ENCODE measurements at places on chromosomes 1 and 21.

DNA sequence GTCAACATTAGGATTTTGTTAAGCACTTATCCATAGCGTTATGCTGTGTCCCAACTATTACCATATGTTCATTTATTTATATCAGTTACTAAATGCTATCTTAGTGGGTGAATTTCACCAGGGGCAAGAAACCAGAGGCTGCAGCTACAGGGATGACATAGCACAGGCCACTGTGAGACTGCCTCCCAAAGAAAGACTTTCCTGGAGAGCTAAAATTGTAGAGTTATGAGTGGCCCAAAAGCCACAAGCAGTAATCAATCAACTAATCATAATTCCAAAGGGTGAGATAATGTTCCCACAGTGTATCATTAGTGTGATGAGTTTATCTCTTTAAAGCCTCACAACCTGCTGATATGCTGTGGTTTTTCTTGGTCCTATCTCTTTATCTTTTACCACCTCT, 3.8 kb upstream of the TGFB2 start:
- DNase-seq = no peak

GRCh38 chr1:229479660-229480399, 28.3 kb downstream of the NUP133 start:
- no peak for DNase-seq

DNA sequence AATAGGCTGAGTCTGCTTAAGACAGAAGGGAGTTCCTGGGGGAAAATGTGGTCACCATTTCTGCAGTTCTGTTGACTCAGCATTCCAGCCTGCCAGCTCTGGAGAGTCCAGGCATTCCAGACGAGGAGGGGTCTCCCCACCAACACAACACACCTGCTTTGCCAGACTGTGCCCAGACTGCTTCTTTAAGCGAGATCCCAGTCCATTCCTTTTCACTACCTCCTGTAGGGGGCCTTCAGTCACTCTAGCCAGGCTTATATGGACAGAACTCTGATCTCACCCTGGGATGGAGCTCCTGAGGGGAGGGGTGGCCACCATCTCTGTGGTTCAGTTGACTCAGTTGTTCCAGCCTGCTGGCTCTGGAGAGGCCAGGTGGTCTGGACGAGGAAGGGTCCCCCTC, 48.5 kb downstream of the UBE2U start:
- no peak for DNase-seq

DNA sequence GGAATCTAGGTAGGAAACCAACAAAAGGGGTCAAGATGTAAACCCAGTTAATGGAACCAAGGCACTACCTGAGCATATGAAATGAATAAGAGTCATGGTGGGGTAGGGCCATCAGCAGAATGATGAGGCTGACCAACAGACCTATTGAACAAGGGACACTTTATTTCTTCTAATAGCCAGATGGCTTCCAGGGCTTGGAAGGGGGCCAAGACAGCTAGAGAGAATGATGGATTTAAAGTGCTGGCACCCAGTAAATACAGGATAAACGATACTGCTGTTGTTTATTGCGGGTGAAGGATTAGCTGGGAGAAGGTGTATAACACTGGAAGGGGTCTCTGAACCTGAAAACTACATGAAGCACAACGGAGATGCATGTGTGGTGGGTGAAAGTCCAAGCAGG, 15.6 kb downstream of the DDAH1 start:
- no peak for DNase-seq

- DNase-seq = no peak
These were observed 40.6 kb downstream of the SELL start for GRCh38 chr1:169670836-169671235.

GRCh38 chr1:208208132-208208487, 36.1 kb downstream of the PLXNA2 start:
- DNase-seq = no peak

- no peak for DNase-seq
These were observed 8.3 kb upstream of the C8B start for GRCh38 chr1:56973923-56974742.

- DNase-seq = no peak
These were observed 30.3 kb upstream of the CLIC4 start for GRCh38 chr1:24714859-24715520.

- no peak for DNase-seq
These were observed 37.3 kb upstream of the F3 start for GRCh38 chr1:94578856-94579255.

DNA sequence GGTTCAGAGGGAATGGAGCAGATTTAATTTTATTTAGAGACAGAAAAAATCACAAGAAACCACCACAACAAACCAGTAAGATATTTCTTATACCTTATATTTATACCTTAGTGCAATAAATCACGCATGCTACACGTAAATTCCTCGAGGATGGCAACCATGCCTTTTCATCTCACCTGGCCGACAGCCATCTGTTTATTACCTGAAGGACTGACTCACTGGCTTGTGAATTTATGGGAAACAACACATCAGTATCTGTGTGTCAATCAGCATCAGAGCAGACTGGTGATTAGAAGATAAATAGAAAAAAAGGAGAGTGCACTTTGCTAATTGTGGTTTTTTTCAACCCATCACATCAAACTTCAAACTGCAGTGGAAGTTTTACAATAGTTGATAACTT, 58.4 kb downstream of the S1PR1 start:
- DNase-seq = no peak

- no peak for DNase-seq
These were observed 456 bp downstream of the COL8A2 start for GRCh38 chr1:36124404-36125128.

DNA sequence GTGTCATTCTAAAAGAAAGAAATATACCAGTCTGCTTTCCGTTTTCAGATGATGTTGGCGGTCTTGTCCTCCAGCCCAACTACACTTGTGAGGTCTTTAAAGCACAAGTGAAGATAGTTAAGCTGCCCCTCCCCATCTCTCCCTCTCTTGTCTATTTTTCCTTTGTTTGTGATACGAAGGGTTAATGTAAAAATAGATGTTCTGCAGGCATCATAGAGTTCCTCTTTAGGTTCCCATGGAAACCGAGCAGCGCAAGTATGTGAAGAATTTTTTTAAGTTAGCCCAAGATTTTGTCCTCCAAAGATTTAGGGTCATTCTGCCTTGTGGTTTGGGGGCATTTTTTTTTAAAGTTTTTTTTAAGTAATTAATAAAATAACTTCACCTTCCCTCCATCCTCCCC, 232.4 kb upstream of the AJAP1 start:
- DNase-seq = no peak

GRCh38 chr21:42892582-42892930, 553 bp upstream of the NDUFV3 start:
- DNase-seq = no peak

DNA sequence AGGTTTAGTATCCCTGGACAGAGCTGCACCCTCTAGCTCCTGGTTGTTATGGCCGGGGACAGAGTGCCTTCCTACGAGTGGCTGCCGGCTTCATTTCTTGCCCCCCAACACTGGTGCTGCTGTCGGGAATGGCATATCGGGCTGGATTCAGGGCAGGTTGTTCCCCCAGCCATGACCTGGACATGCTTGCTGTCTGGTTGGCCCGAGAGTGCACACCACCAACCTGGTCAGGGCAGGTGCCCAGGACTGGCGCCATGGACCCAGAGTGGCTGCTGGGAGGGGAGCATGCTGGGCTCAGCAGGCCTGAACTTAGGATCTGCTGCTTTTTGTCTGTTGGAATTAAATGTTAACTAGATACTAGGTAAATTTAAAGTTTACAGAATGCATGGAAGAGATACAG, 21.8 kb downstream of the H6PD start:
- DNase-seq = no peak

- DNase-seq = no peak
These were observed 41.3 kb upstream of the TRIM45 start for GRCh38 chr1:117162816-117163215.

DNA sequence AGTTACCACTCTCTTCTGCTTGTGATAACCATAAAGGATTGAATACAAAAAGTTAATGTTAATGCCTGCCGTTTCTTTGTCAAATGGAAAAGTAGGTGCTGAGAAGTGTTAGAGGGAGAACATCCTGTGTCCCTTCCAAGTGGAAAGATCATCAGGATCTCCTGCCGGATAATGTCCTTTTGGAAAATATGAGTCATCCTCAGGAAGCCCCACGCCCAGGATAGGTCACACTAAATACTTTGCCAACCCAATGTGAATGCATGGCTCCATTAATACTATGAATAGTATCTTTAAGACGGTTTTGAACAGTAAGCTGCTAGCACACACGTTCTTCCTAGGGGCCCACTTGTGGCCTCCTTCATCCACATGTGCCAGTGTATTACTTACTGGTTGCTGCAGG, 279.5 kb downstream of the ZNF326 start:
- no peak for DNase-seq

GRCh38 chr1:221414772-221415539, 326.9 kb downstream of the DUSP10 start:
- DNase-seq = no peak

DNA sequence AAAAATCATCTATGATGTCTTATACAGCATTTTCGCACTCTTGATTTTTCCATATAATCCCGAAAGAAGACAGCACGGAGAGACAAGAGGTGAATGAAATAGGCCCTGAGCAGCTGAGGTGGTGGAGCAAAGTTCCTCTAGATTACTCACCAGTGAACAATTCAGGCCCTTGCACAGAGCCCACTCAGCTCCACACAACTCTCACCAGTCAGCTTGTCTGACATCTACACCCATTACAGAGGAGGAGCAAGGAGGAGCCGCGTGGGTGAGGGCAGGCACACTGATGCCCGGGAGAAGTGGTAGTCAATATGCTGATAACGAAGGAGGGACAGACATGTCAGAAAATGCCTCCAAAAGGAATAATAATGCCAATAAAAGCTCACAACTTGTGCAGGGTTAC, 59.9 kb downstream of the DNM3 start:
- DNase-seq = no peak

DNA sequence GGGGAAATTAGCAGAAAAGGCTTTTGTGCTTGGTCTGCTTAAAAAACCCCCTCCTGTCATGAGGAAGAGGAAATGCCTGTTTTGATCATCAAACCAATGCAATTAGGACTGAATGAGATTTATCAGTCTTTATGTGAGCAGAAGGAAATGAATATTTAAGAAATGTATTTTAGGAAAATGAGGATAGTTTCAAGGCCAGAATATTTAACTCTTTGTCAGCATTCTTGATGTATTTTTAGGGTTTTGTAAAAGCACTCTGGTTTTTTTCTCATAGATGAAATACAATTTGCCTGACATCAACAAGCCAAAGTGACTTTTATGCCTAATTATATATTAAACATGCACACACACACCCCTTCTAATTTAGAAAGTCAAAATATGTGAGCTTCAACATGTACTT, 213.8 kb downstream of the GRIK1 start:
- no peak for DNase-seq

- no peak for DNase-seq
These were observed 8.4 kb downstream of the KRTAP15-1 start for GRCh38 chr21:30448514-30448913.

DNA sequence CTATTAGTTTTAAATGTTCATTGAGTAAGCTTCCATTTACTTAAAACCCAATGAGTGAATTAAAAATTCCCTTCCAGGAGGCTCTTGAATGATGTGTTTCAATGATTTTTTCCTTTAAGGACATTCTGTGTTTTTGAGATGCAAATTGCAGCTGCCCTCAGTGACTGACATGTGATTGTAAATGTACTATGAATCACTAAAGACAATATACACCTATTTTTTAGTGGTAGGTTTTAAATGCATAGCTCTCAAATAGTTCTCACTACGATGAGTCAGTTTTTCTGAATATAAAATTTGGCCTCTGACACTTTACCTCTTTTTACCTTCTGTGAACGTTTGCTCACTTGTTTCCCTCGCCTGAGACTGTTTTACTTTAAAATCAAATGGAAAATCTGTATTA, 204.7 kb downstream of the BARHL2 start:
- no peak for DNase-seq

GRCh38 chr21:33948096-33948950, 32.7 kb upstream of the ATP5PO start:
- DNase-seq = peak; percentile 62

All from A549 (cell line).